Mesothelial cell of epicardium (in vitro differentiated cells): ENCODE measurements at places on chromosomes 7 and 10.

- DNase-seq, result no peak
Observed at GRCh38 chr7:91876391-91877133, 3.9 kb downstream of the MTERF1 start.

DNA sequence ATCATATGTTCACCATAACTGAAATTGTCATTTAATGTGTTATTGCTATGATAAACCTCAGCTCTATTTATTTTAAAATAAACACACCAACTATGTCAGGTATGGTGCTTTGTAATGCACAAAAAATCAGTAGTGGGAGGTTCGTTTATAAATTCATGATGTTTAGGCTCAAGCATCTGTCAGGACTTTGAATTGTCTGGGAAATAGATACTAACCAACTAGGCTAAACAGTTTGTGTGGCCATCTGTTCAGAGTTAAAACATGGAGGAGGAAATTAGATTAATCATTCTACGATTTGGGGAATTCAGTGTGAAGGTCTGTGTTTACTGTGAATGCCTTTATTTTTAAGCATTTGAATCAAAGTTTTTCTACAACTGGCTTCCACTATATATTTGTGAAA is 212.6 kb upstream of the FZD8 start:
- no peak for DNase-seq

DNA sequence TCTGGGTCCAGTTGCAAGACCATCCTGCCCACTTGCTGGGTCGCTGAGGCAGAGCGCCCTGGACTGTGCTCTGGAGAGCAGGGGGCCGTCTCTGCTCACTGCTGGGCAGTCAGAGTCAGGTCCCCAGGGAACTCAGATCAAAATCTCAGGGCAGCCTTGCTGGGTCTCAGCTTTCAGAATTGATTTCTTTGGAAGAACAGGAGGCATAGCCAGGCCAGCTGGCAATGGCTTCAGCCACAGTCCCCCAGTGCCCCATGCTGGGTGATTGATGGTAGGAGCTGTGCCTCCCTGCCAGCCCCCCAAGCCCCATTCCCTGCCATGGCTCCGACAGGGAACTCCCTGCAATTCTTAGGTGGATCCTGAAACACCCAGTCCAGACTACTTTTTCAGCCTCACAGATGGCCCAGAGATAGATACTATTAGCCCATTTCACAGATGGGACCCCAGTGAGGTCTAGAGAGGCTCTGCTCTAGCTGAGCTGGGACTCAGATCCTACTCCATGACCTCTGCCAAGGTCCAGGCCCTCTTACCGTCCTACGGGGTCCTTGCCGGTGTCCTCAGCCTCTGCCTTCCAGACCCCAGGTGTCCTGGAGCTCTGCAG is 467 bp downstream of the MMRN2 start:
- no peak for DNase-seq

GRCh38 chr7:105060437-105060836 is 46.4 kb downstream of the KMT2E start:
- DNase-seq, result no peak

DNA sequence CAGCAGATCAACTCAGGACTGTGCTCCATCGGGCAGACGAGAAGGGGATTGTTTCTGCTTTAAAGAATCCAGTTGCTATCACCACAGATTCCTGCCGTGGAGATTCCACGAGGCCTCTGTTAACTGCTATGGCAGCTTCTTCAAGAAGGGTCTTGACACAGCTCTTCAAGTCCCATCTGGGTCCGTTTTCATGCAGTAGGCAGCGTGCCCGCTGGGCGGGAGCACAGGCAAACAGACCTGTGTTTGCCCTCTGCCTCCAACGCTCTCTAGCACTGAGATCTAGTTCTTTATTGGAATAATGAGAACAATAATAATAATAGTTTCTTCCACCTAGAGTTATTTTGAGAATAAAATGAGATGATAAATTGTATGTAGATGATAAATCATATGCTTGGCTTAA is 127.2 kb upstream of the SP8 start:
- no peak for DNase-seq

DNA sequence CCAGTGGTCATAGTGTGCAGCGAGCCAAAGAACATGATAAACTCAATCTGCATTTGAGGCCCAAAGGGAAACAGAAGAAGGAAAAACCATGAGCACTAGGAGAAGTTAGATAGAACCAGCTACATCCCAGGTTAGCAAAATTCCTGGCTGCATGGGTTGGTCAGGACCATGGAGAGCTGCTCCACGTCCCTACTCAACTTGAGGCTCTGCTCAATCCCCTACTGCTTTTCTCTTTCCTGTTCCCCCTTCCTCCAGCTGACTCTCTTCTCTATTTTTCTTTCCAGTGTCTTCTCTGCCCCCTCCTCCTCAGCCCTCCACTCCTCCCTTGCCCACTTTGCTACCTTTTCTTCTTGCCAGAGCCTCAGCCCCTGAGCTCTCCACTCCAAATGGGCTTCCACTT is 21.9 kb upstream of the VSIR start:
- no peak for DNase-seq

GRCh38 chr7:117323851-117324711 is 1.2 kb upstream of the WNT2 start:
- peak; percentile 59 for DNase-seq

DNA sequence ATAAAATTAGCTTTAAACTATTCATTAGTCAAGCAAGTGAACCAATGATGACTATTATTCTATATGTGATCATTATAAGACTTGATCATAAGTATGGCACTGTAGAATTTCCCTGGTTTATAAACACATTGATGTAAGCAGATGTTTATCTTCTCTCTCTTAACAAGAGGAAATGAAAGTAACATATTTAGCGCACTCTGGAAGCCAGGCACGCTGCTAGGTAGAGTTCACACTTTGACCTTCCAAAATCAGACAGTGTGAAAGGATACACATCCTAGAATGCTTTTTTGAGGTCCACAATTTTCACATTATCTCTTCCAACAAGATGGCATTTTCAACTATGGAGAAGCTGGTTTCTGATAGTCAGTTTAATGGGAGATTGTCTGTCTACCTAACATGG is 529.4 kb upstream of the IGFBP3 start:
- DNase-seq, result no peak

DNA sequence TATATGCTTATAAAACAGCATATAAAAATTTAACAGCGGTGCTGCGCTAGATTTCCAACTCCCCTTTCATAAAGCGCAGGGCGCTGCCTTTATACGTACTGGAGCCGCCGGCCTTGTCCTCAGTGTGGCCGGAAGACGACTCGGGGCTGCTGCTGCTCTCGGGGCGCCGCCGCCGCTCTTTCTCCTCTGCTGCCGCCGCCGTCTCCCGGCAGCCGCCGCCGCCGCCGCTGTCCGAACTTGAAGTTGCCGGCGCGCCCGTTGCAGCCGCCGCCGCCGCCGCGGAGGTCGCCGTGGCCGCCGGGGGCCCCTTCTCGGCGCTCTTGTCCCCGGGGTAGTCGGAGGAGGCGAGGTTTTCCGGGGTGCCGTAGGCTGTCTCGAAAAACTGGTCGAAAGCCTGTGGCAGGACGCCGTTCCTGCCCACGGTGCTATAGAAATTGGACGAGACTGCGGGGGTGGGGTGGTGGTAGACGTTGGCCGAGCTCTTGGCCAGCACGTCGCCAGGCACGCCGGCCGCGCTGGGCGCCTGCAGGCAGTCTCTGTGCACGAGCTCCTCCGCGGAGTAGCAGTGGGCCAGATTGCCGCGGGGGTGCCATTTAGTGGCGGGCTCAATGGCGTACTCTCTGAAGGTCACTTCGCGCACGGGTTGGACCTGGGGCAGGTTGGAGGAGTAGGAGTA is 557 bp downstream of the HOXA11 start:
- DNase-seq, result no peak

DNA sequence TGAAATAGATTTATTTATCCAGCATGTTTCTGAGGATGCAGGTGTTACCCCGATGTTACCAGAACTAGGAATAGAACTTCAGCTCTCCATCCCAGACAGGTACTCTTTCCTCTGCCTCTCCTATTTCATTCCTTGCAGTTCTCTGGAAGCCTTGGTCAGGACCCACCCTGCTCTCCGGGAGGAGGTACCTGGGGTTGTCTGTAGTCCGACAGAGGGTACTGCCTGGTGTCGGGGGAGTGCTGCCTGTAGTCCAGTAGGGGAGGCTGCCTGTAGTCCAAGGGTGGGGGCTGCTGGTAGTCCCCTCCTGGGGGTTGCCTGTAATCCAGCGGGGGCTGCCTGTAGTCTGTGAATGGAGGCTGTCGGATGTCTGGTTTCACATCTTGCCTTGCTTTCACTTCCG is 328.4 kb downstream of the PHTF2 start:
- DNase-seq, result no peak

GRCh38 chr10:78510566-78511323 is 477.1 kb downstream of the RPS24 start:
- no peak for DNase-seq

DNA sequence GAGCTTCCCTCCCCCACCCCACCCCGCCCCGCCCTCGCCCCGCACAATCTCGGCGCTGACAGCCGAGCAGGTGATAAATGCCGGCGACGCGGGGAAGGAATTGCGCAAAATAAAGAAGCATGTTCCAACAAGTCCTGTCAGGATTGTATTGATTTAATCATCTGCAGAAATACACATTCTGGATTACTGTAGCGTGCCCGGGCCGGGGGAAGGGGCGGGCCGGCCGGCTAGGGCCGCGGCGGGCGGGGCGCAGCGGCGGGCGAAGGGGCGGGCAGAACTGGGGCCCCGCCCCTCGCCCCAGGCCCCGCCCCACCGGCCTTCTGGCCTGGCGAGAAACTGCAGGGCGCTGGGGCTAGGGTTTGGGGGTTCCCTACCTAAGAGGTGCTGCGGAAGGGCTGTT is 88.9 kb upstream of the PAX2 start:
- peak; percentile 51 for DNase-seq

GRCh38 chr7:93245525-93246432 is 13.6 kb downstream of the VPS50 start:
- DNase-seq, result no peak

GRCh38 chr7:112064627-112065385 is 141.4 kb downstream of the DOCK4 start:
- DNase-seq, result no peak

DNA sequence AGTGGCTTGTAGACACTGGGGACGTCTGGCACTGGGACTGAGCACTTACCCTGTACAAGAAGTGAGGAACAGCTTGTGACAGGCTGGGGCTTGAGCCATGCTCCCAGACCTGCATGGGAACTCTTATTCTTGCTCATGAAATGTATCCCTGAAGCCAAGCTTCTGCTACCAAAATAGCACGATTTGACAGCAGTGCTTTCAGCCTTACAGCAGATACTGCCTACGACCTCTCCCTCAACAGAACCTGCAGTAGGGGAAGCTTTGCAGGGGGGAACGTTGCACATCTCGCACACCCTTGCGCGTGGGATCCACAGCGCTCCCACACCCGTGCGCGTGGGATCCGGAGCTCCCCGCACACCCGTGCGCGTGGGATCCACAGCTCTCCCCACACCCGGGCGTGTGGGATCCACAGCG is 88.0 kb downstream of the CREM start:
- DNase-seq, result no peak

DNA sequence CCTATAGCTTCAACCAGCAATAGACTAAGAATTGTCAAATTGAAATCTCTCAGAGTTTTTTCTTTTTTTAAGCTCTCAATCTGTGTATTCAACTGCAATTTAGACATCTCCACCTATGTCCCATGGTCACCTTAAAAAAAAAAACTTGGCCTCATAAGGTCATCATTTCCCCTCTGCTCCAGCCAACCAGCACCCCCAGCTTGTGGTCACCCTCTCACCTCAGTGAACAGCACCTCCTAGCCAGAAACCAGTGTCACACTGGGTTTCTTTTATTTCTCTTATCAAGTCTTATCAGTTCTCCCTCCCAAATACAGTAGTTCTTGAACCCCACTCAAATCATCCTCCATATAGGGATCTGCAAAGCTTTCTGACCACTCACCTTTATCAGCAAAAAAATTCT is 4.0 kb downstream of the ITGB1 start:
- DNase-seq, result no peak

- DNase-seq, result no peak
Observed at GRCh38 chr10:116984202-116984990, 20.6 kb downstream of the SHTN1 start.
